ENCODE measurements at places on chromosomes 16 and 17.
A peak's percentile ranks its signal among the peaks of the same experiment; 100 is the strongest.

DNA sequence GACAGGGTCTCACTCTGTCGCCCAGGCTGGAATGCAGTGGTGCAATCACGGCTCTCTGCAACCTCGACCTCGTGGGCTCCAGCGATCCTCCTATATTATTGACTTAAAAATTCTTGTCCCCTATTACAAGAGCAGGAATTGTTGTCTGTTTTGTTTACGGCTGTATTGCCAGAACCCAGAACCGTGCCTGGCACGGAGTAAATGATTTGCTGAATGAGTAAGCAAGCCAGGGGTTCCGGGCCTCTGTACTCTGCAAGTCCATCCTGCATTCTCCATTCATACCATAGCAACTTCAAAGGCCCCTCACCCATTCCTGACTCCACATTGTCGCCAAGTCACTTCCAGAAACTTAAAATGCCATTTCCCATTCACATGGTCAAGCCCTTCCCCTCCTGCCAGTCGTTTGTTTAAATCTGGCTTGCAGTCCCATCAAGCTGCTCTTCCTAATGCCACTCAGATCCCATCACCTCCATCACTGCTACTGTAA lies 6.9 kb downstream of the ADCY9 start:
- no peak for DNase-seq

- DNase-seq = no peak
These were observed 571 bp upstream of the NME1 start for GRCh38 chr17:51152766-51153209.

GRCh38 chr17:50134206-50135110 lies 4.5 kb upstream of the SAMD14 start:
- no peak for DNase-seq

GRCh38 chr17:39740357-39741111 lies 2.8 kb downstream of the GRB7 start:
- DNase-seq = no peak

- no peak for DNase-seq
These were observed 520.2 kb upstream of the C16orf82 start for GRCh38 chr16:26546573-26546972.

DNA sequence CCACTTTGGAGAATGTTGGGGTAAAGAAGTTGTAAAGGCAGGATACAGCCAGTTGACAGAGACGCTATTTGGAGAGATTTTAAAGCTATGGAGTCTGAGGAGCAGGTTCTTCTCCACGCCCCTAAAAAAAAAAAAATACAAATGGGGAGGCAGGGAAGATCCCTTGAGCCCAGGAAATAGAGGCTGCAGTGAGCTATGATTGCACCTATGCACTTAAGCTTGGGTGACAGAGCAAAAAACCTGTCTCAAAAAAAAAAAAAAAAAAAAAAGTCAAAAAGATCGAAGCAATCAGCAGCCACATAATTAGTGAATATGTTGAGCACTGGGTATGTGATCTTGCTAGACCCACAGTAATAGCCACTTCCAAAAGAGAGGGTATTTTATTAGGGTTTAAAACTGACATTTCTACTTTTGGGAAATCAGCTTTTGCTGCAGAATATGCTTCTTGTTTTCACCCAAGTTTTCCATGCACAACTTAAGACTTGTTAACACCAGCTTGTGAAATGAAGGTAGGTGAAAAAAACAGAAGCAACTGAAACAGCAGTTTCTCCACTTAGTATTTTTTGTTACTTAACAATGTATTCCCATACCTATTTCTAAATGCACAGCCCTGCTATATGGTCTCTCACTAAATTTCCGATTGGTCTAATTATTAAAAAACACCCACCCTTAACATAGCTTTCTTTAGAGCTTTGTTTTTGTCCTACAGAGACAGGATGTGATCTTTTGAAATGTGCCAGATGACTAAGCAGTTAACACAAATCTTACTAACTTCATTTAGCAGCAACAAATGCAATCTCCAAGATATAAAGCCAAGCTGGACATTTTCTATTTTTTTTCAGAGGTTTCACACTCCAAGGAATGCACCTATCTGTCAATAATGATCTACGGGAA lies 2.5 kb upstream of the ARL6IP1 start:
- DNase-seq = no peak

DNA sequence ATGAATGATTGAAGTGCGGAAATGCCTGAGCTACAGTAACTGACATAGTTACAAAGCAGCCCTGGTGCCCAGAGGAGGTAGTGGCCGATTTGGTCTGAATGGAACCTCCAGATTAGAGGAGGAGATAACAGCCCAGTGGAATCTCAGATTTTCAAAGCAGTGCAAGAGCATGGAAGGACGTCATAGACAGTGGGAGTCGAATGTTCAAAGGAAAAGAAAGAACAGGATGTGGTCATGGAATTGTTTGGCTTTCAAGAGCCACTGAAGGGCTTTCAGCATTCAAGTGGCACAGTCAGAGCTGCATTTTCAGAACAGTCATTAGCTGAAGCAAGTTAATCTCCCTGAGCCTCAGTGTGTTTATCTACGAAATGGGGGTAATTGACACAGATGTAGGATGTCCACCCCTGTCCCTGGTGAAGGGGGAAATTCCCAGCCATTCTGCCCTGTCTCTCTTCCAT lies 104.6 kb upstream of the CACNG3 start:
- DNase-seq = no peak

DNA sequence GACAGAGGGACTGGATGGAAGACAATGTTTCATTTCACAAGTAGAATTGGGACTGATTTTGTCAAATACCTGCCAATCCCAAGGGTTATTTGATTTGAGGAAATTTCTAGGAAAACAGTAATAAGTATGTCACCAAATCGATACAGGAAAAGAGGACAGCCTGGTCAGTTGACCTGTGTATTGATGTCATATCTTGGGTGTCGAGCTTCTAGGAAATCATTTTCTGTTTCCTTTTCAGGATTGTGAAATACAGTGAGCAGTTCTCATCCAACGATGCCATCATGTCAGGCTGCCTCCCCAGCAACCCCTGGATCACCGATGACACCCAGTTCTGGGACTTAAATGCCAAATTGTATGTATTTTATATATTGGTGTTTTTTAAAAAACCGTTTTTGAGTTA lies 56.1 kb downstream of the RGS9 start:
- DNase-seq = no peak

- no peak for DNase-seq
These were observed 135.7 kb downstream of the PRKCA start for GRCh38 chr17:66438101-66438500.

GRCh38 chr16:74264811-74265210 lies 31.8 kb upstream of the PSMD7 start:
- no peak for DNase-seq

GRCh38 chr16:55120408-55120807 lies 189.7 kb downstream of the IRX5 start:
- peak; percentile 52 for DNase-seq

DNA sequence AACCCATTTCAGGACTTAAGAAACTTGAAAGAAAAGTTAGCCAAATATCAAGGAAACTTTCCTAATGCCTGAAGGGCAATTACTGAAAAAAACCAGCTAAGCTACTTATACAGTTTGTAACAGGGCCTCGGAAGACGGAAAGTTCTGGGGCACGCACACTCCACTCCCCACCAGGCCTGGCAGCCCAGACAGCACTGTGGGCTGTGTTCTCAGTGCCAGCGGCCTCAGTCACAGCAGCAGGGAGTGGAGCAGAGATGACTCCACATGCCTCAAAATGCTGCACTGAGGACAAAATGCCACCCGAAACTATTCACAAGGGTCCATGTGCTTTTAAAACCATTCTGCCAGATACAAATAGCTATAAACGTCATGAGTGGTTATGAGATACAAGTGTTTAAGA lies 6.3 kb upstream of the ECI1 start:
- DNase-seq = no peak

GRCh38 chr17:42016941-42017865 lies at the start of gene DNAJC7:
TSS of gene DNAJC7 (minus strand) at chr17:42017439. CDS start at chr17:42017416, 23 bp downstream.
- DNase-seq = no peak

DNA sequence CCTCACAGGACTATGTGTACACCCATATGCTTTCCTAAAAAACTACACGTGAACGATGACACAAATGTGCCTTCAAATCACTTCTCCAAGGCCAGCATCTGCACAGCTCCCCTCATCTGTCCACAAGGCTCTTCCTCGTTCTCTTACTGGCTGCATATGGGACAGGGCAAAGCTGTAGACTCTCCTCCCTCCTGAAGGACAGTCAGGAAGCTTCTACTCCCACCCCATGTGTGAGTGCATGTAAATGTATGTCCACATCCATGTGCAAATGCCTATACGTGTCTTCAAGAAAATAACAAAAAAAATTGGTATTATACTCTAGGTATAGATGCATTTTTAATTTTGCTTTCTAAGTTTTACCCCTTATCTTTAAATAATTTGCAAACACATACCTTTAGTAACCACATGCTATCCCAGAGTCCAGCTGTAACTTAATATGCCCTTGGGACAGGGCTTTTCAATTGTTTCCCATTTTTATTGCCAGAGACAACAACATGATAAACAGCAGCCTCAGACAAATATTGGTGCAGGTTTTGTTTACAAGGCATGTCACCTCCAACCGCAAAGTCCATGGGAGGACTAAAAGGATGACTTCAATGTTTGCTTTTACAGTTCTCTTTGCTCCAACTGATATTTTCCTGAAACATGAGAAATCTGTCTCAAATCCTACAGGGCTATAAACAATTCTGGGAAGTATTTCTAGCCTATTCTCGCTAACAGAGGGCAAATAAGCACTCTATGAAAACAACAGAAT lies 31.6 kb upstream of the FAAP100 start:
- DNase-seq = no peak

- DNase-seq = no peak
These were observed 542 bp downstream of the KLHL36 start for GRCh38 chr16:84648595-84649510.

- no peak for DNase-seq
These were observed 51.3 kb downstream of the ADCY9 start for GRCh38 chr16:4064950-4065352.

DNA sequence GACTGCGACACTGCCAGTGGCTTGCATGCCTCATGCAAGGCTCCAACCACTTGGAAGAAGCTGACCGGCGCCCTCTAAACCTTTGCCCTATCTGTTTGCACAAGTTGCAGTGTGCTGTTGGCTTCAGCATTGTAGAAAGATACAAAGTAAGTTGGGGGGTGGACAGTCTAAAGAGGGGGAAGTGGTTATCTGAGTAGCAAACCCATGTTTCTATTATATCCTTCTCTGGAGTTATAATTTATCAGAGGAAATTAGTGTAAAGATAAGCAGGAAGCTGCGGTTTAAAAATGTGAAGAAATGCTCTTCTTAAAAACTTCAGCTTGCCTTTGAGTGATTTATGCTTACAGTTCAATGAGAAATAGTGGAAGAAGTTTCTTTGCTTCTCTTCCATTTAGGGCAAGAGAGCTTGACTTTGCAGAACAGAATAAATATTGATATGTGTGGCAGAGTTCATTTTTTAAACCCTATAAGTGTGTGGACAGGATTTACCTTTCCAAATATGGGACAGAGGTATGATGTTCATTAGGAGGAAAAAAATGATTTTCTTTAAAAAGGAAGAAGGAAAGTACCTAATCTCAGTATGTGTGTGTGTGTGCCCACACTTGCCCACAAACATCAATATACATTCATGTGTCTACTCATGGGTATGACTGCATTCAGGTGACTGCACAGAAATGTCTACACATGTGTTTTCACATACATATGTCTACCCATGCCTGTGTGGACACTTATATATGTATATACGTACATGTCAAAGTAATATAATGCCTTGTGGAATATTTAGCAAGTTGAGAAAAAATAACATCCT lies 8.1 kb downstream of the AMZ2 start:
- DNase-seq = no peak

DNA sequence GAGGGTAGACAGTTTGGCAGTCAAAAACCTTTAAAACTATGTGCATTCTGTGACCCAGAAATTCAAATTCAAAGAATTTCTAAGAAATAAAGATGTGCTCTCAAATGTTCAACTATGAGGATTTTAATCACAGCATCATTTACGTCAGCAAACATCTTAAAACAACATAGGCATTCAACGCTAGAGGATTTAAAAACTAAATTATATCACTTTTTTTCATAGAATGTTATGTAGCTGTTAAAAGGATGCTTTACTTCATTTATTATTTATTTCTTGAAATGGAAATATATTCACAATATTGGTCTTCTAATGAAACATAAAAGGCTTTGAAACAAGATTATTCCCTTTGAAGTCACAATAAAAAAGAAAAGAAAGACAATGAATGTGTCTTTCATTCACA lies 3.6 kb downstream of the GLP2R start:
- no peak for DNase-seq

DNA sequence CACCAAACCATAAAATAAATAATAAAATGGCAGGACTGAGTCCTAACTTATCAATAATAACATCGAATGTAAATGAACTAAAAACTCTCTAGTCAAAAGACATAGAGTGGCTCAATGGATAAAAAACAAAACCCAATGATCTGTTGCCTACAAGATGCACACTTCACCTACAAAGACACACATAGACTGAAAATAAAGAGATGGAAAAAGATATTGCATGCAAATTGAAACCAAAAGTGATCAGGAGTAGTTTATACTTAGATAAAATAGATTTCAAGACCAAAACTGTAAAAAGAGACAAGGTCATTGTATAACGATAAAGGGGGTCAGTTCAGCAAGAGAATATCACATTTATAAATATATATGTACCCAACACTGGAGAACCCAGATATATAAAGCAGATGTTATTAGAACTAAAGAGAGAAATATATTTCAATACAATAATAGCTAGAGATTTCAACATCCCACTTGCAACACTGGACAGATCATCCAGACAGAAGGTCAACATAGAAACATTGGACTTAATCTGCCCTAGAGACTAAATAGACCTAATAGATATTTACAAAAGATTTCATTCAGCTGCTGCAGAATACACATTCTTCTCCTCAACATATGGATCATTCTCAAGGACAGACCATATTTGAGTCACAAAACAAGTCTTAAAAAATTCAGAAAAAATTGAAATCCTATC lies 29.8 kb downstream of the SLC47A2 start:
- DNase-seq = no peak

DNA sequence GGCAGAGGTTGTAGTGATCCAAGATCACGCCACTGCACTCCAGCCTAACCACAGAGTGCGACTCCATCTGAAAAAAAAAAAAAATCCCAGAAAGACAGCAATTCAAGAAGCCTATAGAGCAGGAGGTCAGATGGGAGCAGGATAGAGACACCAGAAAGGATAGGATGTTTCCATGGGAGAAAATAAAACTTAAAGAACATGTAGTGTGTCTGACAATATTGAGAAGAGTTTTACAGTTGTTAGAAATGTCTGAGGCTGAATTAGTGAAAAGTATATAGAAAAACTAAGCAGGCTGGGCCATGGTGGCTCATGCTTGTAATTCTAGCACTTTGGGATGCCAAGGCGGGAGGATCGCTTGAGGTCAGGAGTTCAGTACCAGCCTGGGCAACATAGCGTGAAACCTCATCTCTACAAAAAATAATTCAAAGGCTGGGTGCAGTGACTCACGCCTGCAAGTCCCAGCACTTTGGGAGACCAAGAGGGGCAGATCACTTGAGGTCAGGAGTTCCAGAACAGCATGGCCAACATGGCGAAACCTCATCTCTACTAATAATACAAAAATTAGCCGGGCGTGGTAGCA lies 15.3 kb upstream of the TRIM37 start:
- no peak for DNase-seq

GRCh38 chr16:4261557-4262172 lies 11.2 kb downstream of the TFAP4 start:
- DNase-seq = no peak

Measured in AG09309 (cell line).